Astrocyte of the cerebellum (primary cell): ENCODE measurements at places on chromosomes 12 and 14.

- no peak for DNase-seq
These were observed 1.6 kb upstream of the ACVRL1 start for GRCh38 chr12:51905471-51906429.

DNA sequence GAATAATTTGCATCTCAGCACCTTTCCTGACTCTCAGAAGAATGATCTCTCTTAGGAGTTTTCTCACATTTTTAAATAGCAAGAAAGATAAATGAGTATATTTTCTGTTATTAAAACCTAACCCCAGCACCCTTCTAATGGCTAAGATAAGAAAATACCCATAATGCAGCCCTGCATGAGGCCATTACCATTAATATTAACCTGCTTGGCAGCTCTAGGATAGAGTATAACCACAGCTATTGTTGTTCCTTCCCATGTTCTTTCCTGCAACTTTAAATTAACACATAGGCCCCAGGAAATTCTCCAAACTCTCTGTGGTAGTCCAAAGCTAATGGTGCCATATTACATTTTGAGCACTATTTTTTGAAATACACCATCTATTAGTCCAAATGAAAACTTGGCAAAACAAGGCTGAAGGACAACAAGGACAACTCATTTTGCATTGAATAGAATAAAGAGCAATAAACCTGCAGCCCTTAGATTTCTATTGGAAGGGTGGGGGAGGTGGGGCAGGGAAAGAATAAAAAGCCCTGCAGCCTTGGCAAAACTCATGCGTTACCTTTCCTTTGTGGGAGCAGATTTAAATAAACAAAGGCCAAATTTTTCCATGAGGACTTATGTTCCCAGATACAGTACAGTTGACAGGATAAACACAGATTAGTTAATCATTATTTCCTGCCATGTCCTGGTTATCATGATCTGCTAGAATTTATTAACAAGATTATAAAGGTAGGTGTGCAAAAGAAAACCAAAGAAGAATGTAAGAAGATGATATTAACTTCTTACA is 46.9 kb downstream of the BTG1 start:
- no peak for DNase-seq

- DNase-seq: no peak
These were observed 16.0 kb downstream of the EIF2B2 start for GRCh38 chr14:75018694-75019093.

DNA sequence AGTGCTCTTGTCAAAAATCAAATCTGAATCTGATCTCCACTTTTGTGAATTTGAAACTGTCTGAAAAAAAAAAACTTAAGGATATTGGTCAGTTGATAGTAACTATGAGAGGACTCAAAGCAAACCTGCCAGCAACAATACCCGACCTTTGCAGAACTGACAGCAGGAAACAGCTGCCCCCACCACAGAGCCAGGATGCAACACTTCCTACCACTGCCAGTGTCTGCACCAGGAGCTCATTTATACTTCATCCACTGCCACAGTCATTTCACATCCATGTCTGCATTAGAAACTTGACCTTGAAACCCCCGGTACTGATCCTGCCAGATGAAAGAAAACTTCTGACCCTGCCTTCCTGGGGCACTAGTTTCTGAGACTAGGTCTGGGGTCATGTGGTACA is 27.4 kb upstream of the RXYLT1 start:
- no peak for DNase-seq

DNA sequence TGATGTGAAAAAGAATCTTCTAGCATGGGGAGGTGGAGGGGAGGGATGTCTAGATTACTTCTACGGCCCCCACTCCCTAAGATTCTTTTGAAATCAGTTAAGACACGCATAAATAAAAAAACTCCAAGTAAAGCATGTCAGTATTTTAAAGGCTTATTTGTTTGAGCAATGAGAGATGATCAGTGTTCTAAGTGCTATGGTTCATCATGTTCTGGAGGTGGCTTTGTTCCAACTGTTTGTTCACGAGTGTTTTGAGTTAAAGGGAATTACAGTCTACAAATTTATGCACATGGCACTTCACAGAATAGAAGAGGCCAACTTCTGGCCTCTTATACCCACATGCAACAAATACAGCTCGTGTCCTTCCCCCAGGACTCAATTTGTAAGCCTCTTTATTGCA is 394.9 kb downstream of the RAD51B start:
- no peak for DNase-seq

DNA sequence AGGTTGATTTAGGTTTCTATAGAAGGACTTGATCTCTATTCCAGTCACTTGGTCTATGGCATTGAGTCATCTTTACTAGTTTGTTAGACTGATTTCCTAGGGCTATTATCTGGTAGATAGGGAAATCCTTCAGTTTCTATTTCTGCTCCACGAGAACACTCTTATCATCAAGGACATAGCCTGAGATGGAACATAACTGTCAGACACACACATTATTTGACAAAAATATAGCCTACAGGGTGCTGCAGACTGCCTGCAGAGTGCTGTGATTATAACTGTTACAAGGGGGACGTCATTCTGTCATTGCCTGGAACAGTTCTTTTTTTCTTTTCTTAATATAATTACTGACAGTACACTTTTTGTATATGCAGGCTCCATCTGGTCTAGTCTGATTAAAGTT is 82.0 kb downstream of the TMEM117 start:
- no peak for DNase-seq

- DNase-seq: no peak
These were observed 105.6 kb downstream of the PTPRO start for GRCh38 chr12:15427913-15428312.

DNA sequence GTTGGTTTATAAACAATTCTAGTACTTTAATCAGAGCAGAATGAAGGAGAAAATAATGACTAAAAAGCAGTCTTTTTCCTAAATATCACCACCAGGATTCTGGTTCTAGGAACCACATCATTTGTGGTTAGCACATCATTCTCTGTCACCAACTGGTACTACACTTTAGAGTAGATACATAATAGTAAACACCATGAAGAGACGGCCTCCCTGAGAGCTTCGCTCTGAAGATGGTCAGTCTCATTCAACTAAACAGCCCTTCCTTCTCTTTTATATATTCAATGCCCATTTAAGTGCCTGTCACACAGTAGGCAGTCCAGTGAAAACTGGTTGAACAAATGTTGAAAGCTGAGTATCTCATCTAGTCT is 10.9 kb downstream of the SLC38A2 start:
- DNase-seq: no peak

DNA sequence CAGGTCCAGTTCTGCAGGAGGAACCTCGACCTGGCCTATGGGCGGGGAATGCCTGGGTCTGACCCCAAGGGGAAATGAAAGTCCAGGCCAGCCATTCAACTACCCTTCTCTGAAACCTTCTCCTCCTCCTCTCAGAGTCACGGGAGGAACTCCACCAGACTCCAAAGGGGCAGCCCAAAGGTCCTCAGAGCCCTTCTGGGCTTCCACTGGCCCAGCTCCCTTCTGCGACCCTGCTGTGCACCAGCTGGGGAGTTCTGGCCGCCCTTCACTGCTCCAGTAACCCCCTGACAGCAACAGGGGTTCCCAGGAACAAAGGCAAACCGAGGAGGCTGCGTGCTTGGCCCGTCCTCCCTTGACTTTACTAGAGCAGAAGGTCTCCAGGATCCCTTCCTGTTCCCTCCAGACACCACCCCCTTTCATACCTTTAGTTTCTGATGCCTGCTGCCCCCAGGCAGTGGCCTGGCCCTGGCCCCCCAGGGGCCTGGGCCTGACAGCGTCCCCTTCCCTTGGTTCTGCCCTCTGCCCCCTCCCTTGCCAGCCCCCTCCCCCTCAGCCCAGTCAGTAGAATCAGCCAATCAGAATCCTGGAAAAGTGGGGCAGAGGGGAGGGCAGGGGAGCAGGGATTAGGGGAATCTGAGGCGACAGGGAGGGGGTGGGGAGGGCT is 850 bp upstream of the ZNF385A start:
- no peak for DNase-seq

- no peak for DNase-seq
These were observed 80.2 kb downstream of the VCPKMT start for GRCh38 chr14:50036211-50036610.

DNA sequence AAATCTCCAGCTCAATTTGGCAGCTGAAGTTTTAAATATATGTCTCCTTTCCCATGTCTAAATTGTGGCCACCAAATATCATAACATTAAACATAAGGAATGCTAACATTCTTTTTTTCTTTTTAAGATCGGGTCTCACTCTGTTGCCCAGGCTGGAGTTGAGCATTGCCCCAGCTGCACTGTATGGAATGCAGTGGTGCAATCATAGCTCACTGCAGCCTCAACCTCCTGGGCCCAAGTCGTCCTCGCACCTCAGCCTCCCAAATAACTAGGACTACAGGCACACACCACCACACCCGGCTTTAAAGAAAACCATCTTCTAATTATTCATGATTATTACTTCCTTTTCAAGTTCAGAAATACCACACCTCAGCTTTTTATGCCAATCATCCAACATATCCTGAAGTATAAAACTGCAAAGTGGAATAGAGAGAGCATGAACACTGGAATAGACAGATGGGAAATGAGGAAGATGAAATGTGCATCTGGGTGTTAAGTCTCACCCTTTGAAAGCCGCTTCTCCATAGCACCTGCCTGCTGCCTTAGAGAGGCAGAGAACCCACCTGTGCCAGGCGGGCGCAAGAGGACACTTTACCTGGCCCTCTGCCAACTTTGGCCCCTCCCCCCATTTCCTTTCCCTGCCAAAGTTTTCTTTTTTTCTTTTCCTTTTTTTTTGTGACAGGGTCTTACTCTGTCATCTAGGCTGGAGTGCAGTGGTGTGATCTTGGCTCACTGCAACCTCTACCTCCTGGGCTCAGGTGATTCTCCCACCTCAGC is 2.8 kb upstream of the EML1 start:
- no peak for DNase-seq

DNA sequence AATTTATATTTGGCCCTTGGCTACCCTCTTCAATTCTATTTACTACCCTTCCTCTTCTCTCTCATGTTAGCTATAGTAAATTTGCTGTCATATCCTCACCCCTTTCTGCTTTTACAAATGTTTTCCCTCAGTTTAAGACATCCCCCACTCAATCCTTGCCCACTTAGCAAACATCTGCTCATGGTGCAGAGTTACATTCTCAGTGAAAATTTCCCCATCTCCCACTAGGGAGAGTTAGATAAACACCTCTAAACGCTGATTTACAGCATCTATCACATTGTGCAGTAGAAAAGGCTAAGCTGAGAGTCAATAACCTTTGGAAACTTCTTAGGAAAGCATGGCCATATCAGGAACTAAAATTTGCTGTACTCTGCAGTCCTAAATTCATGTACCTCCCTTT is 69.0 kb downstream of the DENND5B start:
- no peak for DNase-seq

DNA sequence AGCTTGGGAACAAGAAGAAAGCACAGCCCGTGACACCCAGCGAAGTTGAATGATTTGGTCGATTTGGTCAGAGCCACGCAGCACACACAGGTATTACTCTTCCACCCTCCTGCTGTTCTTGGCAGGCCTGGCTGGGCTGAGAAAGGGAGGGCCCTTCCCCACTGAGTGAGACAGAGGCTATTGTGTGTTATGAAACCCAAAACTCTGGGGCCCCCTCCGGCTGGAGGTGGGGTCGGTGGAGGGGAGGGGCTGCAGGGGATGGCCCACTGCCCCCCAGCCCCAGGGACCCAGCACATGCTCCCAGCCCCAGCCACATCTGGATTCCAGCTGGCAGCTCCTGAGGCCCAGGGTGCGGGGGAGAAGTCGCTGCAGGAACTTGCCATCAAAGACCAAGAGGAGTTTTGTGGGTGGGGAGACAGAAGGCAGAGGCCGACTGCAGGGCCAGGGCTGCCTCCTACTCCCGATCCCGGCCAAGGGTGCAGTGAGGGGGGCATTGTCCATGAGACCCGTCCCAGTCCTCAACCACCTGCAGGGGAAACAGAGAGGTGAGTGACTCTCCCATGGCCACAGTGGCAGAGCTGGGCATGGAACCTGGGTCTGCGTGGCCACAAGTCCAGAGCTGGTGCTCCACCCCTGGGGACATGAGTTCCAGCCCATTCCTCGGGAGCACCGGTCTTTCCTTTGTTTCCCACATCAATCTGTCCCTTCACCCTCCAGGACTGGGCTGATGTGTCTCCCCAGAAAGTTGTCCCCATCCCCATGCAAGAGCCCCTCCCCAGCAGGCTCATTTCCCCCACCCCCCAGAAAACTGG is 8.7 kb downstream of the TMEM119 start:
- peak; percentile 59 for DNase-seq

- DNase-seq: no peak
These were observed 85.9 kb downstream of the FBXW8 start for GRCh38 chr12:116996621-116997020.

- no peak for DNase-seq
These were observed 7.4 kb downstream of the PARP2 start for GRCh38 chr14:20350860-20351259.

DNA sequence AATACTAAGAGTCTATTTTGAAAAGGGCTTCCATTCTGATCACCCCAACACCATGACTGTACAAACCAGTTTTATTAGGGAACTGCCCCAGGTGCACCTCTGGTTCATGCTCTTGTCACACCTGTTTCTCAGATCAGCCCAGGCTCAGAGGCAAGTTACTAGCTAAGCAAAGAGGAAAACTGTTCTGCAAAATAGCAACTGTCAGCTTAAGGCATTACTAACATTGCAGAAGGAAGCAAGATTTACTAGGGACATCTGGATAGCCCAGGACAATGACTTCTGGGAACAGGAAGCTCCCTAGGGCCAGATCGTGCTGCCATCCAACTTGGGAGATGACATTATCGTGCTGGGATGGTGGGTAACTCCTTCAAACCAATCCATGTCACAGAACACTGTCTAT is 30.1 kb downstream of the ANAPC7 start:
- no peak for DNase-seq

DNA sequence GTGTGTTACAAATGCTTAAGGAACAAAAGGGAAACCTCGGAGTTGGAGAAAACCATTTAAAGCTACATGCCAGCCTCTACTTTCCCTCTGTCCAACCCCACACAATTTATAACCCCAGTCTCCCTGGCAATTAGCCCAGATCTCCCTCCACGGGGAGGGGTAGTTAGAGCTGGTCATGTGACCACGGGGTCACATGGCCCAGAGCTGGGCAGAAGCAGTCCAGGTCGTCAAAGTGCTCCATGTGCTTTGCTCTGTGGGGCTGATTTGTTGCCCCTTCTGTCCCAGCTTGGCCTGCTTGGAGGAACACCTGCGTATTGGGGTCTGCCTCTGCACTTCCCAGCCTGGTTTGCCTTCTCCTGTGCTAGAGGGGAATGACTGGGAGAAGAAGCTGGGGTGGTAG is 219.1 kb downstream of the RBM19 start:
- no peak for DNase-seq
